ENCODE measurements at places on chromosomes 3 and 15.

DNA sequence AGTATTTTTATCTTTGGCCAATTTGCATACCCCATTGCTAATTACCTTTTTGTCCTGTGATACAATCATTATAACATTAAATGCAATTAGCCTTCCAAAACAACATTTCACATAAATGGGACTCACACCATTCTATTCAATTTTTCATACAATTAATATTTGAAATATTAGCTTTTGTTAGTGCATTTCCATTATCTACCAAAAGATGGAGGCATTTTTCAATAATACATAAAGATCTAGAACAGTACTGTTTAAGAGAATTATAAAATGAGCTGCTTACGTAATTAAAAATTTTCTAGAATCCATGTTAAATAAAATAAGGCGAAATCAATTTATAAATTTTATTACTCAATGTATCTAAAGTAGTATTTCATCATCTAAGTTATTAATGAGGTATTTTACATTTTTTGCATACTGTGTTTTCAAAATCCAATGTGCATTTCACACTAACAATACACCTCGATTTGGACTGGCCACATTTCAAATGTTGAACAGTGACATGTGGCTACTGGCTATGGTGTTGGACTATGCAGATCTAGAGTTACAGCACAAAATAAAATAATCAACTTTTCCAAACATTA lies 74.3 kb downstream of the TJP1 start:
- DNase-seq = no peak

GRCh38 chr3:10467904-10468612 lies 37.3 kb downstream of the ATP2B2 start:
- no peak for DNase-seq

GRCh38 chr15:57045741-57046382 lies 127.4 kb downstream of the TCF12 start:
- no peak for DNase-seq

DNA sequence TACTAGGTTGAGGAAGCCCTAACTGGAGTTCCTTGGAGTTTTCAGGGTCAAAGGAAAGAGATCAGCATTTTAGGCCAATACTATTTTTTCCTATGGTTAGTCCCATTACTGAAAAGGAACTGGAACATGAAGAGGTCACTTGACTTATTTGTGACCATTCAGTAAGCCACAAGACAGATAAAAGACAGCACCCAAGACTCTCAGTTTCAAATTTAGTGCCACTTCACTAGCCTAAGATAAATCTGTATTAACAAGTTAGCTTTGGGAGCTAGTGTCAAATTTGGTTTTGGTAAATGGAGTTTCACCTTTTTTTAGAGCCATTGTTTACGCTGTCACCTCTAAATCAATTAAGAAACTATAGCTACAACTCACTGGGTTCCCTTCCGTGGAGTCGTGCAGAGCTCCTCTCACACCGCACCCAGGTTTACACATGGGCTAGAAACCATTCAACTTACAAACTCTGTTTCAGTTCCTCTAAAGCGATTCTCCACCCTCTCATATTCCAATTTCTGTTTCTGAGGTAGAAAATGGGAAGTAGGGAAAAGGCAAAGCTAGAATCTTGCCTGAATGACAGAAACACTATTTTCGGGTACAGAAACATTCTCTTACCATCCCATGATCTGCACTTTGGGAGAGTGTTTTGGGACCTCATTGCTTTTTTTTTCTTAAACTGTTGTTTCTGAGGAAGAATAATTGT lies 14.4 kb downstream of the CCDC32 start:
- no peak for DNase-seq

DNA sequence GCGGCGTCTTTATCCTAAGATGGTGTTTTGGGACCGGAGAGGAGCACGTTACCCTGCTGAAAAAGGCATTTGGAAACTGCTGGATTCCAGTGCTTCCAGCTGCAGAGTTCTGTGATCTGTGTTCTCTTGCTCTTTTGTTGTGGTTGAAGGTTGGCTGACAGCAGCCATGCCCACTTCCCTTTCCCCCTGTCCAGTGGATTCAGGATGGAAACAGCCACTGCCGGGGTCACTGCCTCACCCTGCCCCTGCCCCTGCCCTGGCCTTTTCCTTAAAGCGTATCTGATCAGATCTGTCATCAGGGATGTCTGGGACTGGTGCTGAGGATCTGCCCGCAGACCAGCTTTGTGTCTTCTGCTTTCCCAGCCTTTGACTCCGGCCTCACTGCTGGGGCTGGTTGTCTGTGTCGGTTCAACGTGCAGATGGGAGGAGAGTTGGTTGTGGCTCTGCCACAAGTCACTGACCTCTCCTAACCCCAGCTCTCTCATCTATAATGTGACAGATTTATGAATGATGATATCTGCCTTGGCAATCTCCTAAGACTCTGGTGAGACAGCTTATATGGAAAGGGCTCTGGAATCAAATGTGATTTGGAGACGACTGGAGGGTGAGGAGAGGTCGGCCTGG lies 219.4 kb upstream of the BHLHE40 start:
- DNase-seq = no peak

- no peak for DNase-seq
Observed at GRCh38 chr3:101039285-101039684, 46.1 kb upstream of the ABI3BP start.

GRCh38 chr15:38885471-38885952 lies 320.9 kb upstream of the RASGRP1 start:
- no peak for DNase-seq

DNA sequence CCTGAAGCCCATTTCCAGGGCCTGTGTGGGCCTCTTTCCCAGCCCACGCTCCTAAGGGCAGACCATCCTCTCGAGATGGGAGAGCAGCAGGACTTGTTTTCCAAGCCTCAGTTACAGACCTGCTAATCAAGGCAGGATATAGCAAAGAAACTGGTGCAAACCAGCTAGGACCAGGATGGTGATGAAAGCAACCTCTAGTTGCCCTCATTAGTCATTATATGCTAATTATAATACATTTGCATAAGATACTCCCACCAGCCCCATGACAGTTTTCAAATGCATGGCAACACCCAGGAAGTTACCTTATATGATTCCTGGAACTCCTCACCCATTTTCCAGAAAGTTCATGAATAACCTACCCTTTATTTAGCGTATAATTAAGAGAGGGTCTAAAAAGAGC lies 34.4 kb upstream of the TRH start:
- DNase-seq = no peak

GRCh38 chr3:130834476-130834875 lies 59.4 kb upstream of the ATP2C1 start:
- no peak for DNase-seq

DNA sequence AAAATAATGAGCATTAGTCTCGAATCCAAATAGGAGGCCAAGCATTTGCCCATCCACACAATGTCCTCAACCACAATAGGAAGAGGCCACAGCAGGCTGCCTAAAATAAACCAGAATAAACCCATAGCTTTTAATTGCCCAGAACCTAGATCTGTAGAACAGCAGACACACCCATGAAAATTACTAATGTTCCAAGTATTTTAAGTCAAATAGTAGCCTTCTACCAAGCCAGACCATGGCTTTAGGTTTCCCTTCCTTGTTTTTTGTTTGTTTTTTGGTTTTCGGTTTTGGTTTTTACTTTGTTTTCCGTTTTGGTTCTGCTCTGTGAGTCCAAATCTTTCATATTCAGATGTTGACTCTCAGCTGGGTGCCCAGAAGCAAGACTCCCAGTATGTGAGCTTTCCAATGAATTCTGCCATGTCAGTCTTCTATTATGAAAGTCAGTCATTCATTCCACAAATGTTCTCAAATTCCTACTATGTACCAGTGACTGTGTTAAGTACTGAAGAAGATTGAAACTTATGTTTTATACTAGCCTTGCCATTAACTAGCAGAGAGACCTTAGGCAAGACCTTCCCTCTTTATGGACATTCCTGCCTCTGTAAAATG lies 57.8 kb upstream of the BOC start:
- no peak for DNase-seq

DNA sequence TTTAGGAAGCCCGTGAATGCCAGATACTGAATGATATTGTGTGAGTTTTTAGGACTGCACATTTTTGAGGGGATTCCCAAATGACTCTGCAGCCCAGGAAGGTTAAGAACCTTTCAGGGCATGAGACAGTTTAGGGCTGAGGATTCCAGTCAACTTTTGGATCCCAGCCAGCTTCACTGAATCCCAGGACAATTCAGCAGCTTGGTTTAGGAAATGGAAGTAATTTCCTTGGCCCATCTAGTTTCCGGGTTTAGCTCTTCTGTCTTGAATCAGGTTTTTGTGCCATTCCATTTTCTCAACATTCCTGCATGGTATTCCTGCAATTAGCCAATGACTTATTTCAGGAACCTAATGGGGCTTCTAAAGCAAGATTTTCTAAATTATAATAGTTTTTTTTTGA lies 253.9 kb downstream of the LSAMP start:
- no peak for DNase-seq

DNA sequence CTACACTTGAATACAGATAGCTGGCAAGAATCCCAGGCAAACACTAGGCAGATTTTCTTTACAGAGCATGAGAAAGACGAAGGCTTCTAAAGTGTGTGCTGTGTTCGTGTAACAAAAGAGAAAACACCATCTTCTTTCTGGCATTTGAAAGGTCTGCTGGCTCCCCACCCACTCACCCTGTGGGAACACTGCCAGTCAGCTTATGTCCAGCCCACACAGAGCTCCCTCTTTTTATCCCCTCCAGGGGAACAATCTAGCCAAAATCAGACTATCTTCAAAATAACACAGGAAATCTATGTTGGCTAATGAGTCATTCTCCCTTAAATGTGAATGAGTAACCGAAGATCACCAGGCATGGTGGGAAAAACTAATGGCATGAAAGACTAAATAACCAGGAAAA lies 45.6 kb upstream of the PAQR5 start:
- no peak for DNase-seq

- no peak for DNase-seq
Observed at GRCh38 chr3:52317208-52318000, 1.3 kb downstream of the DNAH1 start.

Data from coronary artery (tissue), 2 donors.